KG1 (cell line): ENCODE measurements at places on chromosomes 7 and 10.
A peak's percentile ranks its signal among the peaks of the same experiment; 100 is the strongest.

DNA sequence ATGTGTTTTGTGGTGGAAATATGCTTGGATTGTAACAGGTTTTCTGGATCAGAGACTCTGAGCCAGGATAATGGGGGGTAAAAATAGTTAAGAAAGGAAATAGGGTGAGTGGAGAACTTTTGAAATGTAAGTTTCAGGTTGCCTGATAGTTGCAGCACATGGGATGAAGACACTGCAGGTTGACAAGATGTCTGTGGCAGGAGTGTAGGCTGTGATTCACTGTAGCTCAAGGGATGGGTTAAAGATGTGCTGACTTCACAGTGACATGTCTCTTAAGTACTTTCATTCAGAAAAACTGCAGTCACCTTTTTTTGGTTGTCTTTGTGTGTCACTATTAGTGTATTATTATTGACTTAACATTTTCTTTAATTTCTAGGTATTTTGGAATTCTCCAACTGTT is 63.5 kb upstream of the SLC39A12 start:
- DNase-seq = no peak

DNA sequence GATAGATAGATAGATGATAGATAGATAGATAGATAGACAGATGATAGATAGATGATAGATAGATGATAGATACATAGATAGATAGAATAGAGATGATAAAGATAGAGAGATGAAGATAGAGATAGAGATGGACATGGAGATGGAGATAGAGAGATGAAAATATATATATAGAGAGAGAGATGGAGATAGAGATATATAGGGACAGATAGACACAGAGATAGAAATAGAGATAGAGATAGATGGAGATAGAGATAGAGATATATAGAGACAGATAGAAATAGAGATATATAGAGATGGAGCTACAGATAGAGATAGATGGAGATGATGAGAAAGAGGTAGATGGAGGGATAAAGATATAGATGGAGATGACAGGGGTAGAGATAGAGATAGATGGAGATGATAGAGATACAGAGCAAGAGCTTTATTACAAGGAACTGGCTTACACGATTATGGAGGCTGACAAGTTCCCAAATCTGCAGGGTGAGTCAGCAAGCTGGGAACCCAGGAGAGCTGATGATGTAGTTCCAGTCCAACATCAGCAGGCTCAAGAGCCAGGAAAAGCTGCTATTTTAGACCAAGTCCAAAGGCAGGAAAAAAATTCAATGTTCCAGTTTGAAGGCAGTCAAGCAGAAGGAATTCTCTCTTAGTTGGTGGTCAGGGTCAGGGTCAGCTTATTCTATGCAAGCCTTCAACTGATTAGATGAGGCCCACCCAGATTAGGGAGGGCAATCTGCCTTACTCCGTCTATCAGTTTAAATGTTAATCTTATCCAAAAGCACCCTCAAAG is 37.1 kb downstream of the CAV1 start:
- DNase-seq = no peak

DNA sequence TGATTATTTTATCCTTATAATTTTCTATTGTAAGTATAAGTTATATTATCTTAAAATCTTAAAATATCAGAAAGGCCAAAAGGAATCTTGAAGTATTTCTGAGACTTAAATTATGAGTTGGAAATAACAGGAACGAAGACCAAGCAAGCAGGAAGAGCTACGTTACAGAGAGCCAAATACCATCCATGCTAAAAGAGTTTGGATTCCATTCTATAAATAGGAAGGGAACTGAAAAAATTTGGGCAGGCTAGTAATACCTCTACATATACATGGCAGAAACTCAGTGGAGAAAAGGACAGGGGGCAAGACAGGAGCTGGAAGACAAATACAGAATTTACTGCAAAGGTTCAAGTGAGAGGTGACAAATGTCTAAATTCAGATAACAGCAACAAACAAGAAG is 16.7 kb downstream of the ITGB1 start:
- DNase-seq = no peak

DNA sequence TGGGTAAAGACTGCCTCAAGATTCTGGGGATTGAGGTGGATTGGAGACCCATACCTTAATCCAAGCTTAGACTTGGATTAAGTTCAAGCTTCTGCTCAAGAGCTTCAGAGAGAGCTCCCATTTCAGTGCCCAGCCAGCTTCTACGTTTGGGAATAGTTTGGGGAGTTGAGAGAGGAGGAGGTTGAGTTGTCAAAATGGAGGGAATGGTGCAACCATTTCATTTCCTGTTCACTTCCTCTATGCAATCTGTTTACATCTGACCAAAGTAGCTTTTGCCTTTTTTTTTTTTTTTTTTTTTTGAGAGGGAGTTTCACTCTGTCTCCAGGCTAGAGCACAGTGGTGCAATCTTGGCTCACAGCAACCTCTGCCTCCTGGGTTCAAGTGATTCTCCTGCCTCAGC is 65.8 kb downstream of the ENTPD1 start:
- no peak for DNase-seq

- no peak for DNase-seq
Measured at GRCh38 chr7:8719102-8719501, 285.7 kb downstream of the NXPH1 start.

GRCh38 chr10:18886102-18886501 is 162.5 kb upstream of the MALRD1 start:
- DNase-seq = no peak

DNA sequence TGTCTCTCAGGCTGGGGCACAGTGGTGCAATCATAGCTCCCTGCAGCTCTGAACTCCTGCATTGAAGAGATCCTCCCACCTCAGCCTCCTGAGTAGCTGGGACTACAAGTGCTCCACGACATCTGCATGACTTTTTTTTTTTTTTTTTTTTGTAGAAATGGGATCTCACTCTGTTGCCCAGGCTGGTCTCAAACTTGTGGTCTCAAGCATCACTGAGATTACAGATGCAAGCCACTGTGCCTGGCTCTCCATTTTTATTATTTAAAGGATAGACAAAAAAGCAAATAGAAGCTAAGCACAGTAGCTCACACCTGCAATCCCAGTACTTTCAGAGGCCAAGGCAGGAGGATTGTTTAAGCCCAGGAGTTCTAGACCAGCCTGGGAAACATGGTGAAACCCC is 13.0 kb upstream of the KCTD7 start:
- no peak for DNase-seq

DNA sequence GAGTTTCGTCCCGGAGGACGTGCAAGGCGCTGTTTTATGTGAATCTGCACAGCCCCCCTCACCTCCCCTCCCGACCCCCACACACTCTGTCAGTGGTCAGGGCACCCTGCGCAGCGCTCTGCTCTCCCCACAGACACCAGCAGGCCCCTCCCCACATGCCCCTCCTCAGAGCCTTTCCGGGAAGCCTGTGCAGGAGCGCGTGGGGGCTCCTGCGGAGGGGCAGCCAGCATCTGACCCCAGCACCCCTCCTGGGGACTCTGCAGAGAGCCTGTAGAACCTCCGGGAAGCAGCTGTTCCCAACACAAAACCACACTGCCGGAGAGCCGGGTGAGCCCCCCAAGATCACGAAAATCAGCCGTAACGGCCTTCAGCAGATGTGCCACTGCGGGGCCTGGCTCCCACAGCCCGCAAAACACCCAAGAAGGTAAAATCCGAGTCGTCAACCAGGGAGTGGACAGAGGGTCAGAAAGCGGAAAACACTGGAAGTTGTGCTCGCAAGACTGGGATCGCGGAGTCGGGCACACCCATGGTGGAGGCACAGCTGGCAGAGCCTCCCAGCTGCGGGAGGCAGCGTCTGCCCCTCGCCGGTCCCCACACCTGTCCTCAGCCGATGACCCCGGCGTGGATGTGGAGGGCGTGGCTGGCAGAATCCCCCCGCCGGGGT is 53.8 kb upstream of the PDGFA start:
- DNase-seq = no peak

DNA sequence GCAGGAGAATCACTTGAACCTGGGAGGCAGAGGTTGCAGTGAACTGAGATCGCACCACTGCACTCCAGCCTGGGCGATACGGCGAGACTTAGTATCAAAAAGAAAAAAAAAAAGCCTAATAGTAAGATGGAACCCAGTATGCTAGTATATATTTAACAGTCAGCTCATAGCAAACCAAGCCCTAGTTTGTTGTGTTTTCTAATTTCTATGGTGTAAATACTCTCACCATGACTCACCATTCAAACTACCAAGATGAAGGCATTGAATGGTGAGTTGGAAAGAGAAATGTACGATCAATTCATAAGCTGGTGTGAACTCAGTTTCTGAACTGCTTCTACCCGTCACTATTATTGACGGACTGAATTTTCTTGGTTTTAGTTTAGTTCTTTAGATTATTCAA is 173.7 kb upstream of the KAT6B start:
- DNase-seq = no peak

GRCh38 chr10:104646146-104646545 is 5.1 kb downstream of the SORCS3 start:
- no peak for DNase-seq

- DNase-seq = no peak
Measured at GRCh38 chr10:110510730-110511129, 13.0 kb downstream of the DUSP5 start.

- no peak for DNase-seq
Measured at GRCh38 chr10:26222563-26222962, 6.0 kb downstream of the GAD2 start.

GRCh38 chr7:135236727-135237126 is 3.1 kb downstream of the STRA8 start:
- no peak for DNase-seq

DNA sequence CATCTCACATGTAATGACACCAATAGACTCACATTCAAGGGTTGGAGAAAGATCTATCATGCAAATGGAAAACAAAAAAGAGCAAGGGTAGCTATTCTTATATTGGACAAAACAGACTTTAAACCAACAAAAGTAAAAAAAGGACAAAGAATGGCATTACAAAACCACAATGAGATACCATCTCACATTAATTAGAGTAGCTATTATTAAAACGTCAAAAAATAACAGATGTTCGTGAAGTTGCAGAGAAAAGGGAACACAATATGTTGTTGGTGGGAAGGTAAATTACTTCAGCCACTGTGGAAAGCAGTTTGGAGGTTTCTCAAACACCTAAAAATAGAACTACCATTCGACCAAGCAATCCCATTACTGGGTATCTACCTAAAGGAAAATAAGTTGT is 197.0 kb downstream of the SNX13 start:
- DNase-seq = no peak

DNA sequence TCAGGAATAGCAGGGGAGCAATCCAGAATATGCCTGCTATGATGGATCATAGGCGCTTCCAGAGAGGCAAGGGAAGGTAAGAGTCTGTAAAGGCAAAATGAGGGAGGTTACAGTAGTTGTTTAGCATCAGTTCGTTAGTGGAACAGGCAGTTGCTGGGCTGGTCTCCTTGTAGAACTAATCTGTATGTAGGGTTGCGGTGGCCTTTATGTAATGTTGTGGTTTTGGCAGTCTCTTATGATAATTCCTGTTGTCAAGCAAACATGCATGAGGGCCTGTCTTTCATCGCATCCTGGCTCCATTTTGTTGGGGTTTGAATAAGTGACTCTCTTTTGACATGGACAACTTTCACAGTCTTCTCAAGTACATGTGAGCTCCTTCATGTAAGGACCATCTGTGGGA is 427.8 kb upstream of the LRGUK start:
- no peak for DNase-seq

- no peak for DNase-seq
Measured at GRCh38 chr10:99266383-99266782, 30.7 kb upstream of the HPSE2 start.

GRCh38 chr7:94395141-94396036 is 694 bp downstream of the COL1A2 start:
- peak; percentile 52 for DNase-seq

DNA sequence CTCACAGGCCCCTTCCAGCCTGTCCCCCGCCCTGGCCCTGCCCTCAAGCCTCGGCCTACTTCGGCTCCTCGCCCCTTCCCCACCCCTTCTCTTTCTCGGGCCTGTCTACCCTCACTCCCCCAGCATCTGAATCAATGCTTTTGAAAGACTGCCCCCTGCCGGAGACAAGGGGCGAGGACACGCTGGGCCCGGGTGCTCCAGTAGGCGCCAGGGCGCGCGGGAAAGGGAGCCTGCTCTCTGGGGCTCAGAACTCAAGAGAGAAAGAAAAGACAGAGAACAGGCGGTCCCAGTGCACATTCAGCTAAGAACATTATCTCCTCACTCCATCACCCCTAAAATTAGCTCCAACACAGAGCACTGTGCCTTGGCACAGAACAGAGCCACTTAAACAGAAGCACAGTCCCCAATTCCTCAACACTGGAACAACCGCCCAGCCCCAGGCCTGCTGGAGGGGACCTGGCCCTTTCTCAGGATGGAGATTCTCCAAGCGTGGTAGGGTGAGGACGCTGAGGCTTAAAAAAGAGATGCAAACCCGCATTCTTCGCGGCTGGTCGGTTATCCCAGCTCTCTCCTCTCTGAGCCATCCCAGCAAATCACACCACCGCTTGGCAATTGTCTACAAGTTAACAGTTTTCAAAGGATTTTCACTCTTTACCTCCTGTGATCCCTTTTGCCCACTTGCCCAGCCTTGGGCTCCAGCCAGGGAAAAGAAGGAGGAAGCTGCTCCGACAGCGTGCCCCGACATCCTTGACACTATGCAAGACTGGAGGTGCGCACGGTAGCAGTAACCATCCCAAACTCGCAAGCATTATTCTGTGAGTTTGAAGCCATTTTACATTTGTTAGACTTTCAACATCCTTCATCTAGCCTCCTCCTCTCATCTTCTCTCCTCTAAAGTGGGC is 2.1 kb downstream of the GIGYF1 start:
- peak; percentile 48 for DNase-seq

- no peak for DNase-seq
Measured at GRCh38 chr7:1026721-1027161, 17.6 kb upstream of the GPR146 start.

DNA sequence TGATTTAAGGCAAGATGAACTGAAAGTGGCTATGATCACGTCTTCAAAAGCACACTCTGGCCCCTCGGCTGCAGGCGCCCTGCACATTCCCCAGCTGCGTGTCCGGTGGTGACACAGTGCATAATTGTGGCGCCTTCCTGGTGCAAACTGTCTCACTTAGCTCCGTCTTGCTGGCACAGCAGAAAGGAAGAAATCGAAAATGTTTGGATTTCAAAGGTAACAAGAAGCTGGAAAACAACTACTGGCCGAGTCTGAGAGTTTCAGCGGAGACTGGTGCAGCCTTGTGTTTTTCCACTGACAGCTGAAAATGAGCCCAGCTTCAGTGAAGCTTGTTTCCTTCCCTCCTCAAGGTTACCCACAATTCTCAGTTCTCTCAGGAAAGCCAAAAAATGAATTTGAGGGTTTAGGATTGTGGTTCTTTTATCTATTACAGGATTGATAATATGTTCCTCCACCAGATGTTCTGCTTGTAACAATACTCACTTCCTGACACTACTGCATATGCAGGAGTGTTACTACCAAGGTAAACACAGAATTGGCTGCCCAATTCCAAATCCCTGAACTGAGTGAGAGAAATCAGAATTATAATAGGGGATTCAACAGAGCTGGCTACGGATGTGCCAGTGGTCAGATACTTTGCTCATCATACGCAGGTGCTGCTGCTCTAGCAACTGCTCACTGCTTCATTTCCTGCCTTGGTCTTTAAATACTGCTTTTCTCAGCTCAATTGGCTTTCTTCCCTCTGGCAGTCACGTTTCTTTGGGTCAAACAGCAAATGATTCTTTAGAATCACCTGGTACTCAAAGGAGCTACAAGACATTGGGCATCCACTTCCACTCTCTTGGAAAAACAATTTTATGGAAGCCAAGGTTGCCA is 63.7 kb downstream of the TRUB1 start:
- DNase-seq = no peak

GRCh38 chr10:71472466-71472865 is 75.7 kb downstream of the CDH23 start:
- DNase-seq = no peak
